Activated CD8-positive, alpha-beta T cell treated with anti-CD3 and anti-CD28 coated beads for 36 hours (primary cell): ENCODE measurements at places on chromosomes 5 and 9. TPM values are rescaled to one million over a fixed set of nuclear protein-coding genes. Genes with fewer than 3 reads are reported as not detected.

The TAS2R1 gene
- total RNA-seq, result not detected

The CATSPER3 gene
- 0.32 TPM for total RNA-seq

The BARHL1 gene
- not detected for total RNA-seq

The TMEFF1 gene
- total RNA-seq, result 0.78 TPM

The NXNL2 gene
- total RNA-seq, result not detected

The ZNF300 gene
- total RNA-seq, result 1.1 TPM

DNA sequence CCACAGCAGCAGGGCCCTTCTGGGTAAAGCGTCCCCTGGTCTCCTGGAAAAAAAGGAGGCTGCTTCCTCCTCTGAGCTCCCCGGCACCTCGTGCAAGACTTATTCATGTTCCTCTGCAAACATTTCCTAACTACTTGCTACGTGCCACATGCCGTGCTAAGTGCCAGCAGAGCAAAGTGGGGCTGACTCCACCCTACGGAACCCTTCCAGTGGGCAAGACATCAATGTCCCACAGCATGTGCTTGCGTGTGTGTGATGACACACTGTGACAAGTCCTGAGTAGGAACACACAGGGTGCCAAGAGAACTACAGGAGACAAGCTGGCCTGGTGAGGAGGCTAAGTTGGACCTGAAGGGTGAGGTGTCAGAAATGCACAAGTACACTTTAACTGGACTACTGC lies 57.4 kb downstream of the SEMA4D start:
- peak; percentile 49 for DNase-seq
- peak overlapping the region; percentile 4 for H3K4me3 ChIP-seq
- peaks cover 92% of the 10 kb centered on the region for H3K4me1 ChIP-seq
- H3K27me3 ChIP-seq, result no peaks in the 10 kb centered on the region
- peak overlapping the region; percentile 93 for H3K27ac ChIP-seq

DNA sequence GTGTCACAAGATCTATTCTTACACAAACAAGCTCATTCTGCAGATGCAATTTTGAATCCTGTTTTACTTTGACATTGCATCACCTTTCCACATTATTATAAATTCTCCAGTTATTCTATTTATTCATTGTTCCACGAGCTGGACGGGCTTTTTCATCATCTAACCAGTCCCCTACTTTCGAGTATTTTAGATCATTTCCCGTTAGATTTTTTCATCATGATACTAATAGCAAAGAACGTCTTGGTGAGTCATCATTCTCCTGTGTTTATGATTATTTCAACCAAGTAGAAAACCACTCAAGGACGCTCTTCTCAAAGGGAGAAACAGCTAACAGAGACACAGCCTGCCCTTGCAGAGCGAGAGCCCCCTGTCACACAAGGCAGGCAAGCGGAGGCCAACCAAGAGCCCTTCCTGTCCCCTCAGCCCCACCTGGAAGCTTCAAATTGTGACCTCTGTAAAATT lies 15.1 kb downstream of the BBLN start:
- peaks cover under 1% of the 10 kb centered on the region for H3K4me1 ChIP-seq
- no peak for DNase-seq
- no peak overlapping the region for H3K4me3 ChIP-seq
- H3K36me3 ChIP-seq, result peaks cover 33% of the 10 kb centered on the region
- no peak overlapping the region for H3K27ac ChIP-seq
- no peaks in the 10 kb centered on the region for H3K27me3 ChIP-seq

- no peak for DNase-seq
- no peak overlapping the region for H3K4me3 ChIP-seq
- H3K27ac ChIP-seq, result no peak overlapping the region
- H3K27me3 ChIP-seq, result no peaks in the 10 kb centered on the region
- peaks cover 45% of the 10 kb centered on the region for H3K36me3 ChIP-seq
Observed at GRCh38 chr9:83670381-83670780, 37.4 kb downstream of the UBQLN1 start.

- H3K4me3 ChIP-seq, result no peak overlapping the region
- DNase-seq, result no peak
- H3K4me1 ChIP-seq, result peaks cover 27% of the 10 kb centered on the region
- peaks cover 71% of the 10 kb centered on the region for H3K36me3 ChIP-seq
Observed at GRCh38 chr9:126818482-126818881, 13.6 kb downstream of the ZBTB43 start.

- no peaks in the 10 kb centered on the region for H3K4me1 ChIP-seq
- H3K27me3 ChIP-seq, result peaks cover 15% of the 10 kb centered on the region
- no peak for DNase-seq
- H3K36me3 ChIP-seq, result peaks cover 2% of the 10 kb centered on the region
- H3K4me3 ChIP-seq, result no peak overlapping the region
Observed at GRCh38 chr9:3868012-3868411, 342.2 kb upstream of the RFX3 start.

DNA sequence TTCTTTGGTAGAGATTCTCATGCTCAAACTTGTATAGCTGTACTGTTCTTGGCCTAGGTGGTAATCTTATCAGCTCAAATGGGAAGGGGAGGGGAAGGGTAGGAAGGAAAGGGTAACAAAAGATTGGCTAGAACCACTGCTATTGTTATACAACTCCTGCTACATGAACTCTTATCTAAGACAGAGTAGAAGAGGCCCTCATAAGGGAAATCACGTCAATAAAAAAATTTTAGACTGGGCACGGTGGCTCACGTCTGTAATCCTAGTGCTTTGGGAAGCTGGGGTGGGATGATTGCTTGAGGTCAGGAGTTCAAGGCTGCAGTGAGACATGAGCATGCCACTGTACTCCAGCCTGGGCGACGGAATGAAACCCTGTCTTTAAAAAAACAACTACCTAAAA lies 15.9 kb downstream of the STOM start:
- peak overlapping the region; percentile 89 for H3K27ac ChIP-seq
- H3K4me1 ChIP-seq, result peaks cover 60% of the 10 kb centered on the region
- no peak for DNase-seq
- peaks cover 32% of the 10 kb centered on the region for H3K36me3 ChIP-seq

DNA sequence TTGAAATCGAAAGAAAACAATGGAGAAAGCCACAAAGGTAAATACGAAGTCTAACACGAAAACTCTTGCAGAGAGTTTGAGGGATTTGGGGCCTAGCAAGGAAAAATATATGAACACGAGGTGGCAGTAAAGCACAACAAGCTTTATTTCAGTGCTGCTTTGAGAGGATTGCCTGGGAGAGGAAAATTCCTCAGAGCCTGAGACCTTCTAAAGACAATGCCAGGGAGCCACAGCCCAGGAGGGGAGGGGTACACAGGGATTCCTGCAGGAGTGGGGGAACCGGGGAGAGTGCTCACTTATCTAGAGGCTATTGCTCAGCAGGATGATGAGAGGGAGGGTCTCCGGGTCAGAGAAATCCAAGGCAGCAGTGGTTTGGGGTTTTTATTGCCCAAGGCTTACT lies 134.9 kb upstream of the ADCY2 start:
- H3K4me3 ChIP-seq, result no peak overlapping the region
- H3K36me3 ChIP-seq, result no peaks in the 10 kb centered on the region
- H3K27ac ChIP-seq, result no peak overlapping the region
- DNase-seq, result no peak

DNA sequence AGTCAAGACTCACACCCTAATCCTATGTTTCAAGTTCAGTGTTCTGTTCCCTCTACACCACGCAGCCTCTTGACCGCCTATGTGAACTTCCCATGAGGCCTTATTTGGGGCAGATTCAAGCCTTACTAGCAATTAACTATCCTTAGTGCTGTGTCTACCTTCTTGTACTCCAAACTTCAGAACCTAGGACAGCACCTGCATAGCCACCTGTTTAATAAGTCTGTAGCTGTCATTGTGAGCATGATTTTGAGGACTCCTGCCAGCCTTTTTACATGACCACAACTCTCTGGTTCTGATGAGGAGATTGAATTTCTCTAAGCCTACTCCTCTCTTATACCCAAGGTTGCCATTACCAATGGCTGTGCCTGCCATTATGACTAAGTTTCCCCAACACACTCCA lies 50.8 kb upstream of the PCSK1 start:
- H3K27ac ChIP-seq, result no peak overlapping the region
- H3K4me1 ChIP-seq, result no peaks in the 10 kb centered on the region
- peak; percentile 28 for DNase-seq
- H3K27me3 ChIP-seq, result peaks cover 7% of the 10 kb centered on the region
- no peaks in the 10 kb centered on the region for H3K36me3 ChIP-seq

DNA sequence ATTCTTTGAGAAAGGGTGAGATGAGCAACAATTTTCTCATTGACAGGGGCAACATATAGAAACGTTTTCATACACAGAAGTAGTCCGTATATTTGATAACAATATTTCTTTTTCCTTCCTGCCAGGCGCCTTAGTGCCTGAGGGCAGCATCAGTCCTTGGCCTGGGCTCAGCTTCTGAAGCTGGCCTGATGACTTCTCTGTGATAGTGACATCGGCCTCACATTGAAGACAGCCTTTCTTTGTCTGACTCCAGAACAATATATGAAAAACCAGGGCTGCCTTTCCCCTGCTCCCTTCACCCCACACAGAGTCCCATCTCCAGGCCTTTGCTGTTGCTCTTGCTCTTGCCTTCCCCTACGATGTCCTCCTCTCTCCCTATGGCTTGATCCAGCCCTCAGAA lies 24.1 kb upstream of the TCOF1 start:
- no peak for DNase-seq
- H3K4me1 ChIP-seq, result no peaks in the 10 kb centered on the region
- H3K36me3 ChIP-seq, result no peaks in the 10 kb centered on the region
- no peaks in the 10 kb centered on the region for H3K27me3 ChIP-seq
- H3K4me3 ChIP-seq, result no peak overlapping the region
- H3K27ac ChIP-seq, result no peak overlapping the region

- DNase-seq, result no peak
- H3K36me3 ChIP-seq, result peaks cover 66% of the 10 kb centered on the region
- peak overlapping the region; percentile 69 for H3K27ac ChIP-seq
- no peaks in the 10 kb centered on the region for H3K27me3 ChIP-seq
- no peak overlapping the region for H3K4me3 ChIP-seq
Observed at GRCh38 chr9:130003943-130004552, 38.9 kb downstream of the FNBP1 start.

- peaks cover 3% of the 10 kb centered on the region for H3K27me3 ChIP-seq
- DNase-seq, result no peak
- H3K36me3 ChIP-seq, result no peaks in the 10 kb centered on the region
- H3K4me3 ChIP-seq, result no peak overlapping the region
Observed at GRCh38 chr5:137296213-137296781, 202.8 kb downstream of the SPOCK1 start.

GRCh38 chr5:139385061-139386049 lies 2.3 kb upstream of the SLC23A1 start:
- H3K36me3 ChIP-seq, result peaks cover 5% of the 10 kb centered on the region
- H3K4me3 ChIP-seq, result peak overlapping the region; percentile 45
- H3K27me3 ChIP-seq, result no peaks in the 10 kb centered on the region
- peak overlapping the region; percentile 65 for H3K27ac ChIP-seq
- peaks cover 50% of the 10 kb centered on the region for H3K4me1 ChIP-seq

DNA sequence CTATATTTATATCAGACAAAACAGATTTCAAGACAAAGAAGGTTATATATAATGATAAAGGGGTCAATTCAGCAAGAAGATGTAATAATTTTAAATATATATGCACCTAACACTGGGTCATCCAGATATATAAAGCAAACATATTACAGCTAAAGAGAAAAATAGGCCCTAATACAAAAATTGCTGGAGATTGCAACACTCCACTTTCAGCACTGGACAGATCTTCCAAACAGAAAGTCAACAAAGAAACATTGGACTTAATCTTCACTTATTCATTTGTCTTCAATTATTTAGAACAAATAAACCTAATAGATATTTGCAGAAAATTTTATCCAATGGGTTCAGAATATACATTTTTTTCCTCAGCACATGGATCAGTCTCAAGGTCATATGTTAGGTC lies 45.8 kb downstream of the MEIKIN start:
- no peak for DNase-seq
- H3K4me3 ChIP-seq, result no peak overlapping the region
- H3K27me3 ChIP-seq, result peaks cover 4% of the 10 kb centered on the region
- peaks cover 25% of the 10 kb centered on the region for H3K36me3 ChIP-seq
- H3K27ac ChIP-seq, result no peak overlapping the region

GRCh38 chr5:144167998-144168397 lies 2.5 kb downstream of the YIPF5 start:
- no peaks in the 10 kb centered on the region for H3K27me3 ChIP-seq
- H3K4me3 ChIP-seq, result no peak overlapping the region
- H3K4me1 ChIP-seq, result peaks cover 40% of the 10 kb centered on the region
- no peak for DNase-seq
- H3K36me3 ChIP-seq, result peaks cover 27% of the 10 kb centered on the region

DNA sequence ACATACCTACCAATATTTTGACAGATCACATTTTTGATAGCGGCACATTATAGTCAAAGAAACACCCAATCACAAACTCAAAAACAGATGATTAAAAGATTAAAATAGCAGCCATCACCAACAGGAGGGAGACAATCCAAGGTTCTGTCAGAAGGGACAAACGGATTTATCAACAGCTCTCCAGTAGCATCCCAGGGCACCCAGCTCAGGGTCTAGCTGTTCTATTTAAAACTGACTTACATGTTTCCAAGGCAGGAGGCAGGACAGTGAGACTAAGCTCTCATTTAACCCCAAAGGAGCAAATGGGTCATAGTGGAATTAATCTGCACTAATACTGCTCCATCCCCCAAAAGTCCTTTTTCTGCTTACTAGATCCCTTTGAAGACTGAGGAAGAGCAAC lies 3.2 kb downstream of the AGTPBP1 start:
- peaks cover 1% of the 10 kb centered on the region for H3K27me3 ChIP-seq
- DNase-seq, result no peak
- no peak overlapping the region for H3K4me3 ChIP-seq

DNA sequence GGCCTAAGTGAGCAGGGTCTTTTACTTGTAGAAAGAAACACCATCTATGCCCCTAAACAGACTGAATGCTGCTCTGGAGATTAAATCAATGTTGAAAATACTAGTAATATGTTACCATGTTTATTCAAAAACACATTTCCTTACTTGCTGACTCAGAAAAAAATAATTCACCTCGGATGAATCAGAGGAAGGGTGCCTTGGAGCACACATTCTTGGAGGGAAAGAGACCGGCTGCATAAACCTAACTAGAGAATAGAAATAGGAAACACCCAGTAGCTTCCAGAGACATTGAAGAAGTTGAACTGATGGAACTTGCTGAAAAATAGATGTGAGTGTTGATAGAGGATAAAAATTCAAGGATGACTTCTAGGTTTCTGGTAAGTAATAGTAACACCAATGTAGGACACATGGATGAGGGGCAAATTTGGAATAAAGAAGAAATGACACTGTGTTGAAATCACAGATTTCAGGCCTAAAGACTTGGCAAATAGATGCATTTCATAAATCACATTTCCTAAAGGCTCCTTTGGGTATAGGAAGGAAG lies 76.9 kb upstream of the MINAR2 start:
- H3K4me3 ChIP-seq, result no peak overlapping the region
- no peaks in the 10 kb centered on the region for H3K4me1 ChIP-seq
- no peaks in the 10 kb centered on the region for H3K36me3 ChIP-seq
- no peaks in the 10 kb centered on the region for H3K27me3 ChIP-seq
- no peak for DNase-seq

- H3K36me3 ChIP-seq, result no peaks in the 10 kb centered on the region
- H3K27ac ChIP-seq, result no peak overlapping the region
- H3K4me1 ChIP-seq, result no peaks in the 10 kb centered on the region
- H3K4me3 ChIP-seq, result no peak overlapping the region
- DNase-seq, result no peak
Observed at GRCh38 chr5:18114151-18114757, 480.0 kb downstream of the TAF11L14 start.
